ENCODE measurements at places on chromosomes 4 and X.

GRCh38 chr4:77147079-77147782 lies 9.8 kb upstream of the CCNG2 start:
- DNase-seq = no peak

GRCh38 chr4:106423791-106424190 lies 55.2 kb upstream of the GIMD1 start:
- DNase-seq = no peak

- DNase-seq = peak; percentile 48
These were observed 19.9 kb downstream of the SH3BP2 start for GRCh38 chr4:2812612-2813354.

DNA sequence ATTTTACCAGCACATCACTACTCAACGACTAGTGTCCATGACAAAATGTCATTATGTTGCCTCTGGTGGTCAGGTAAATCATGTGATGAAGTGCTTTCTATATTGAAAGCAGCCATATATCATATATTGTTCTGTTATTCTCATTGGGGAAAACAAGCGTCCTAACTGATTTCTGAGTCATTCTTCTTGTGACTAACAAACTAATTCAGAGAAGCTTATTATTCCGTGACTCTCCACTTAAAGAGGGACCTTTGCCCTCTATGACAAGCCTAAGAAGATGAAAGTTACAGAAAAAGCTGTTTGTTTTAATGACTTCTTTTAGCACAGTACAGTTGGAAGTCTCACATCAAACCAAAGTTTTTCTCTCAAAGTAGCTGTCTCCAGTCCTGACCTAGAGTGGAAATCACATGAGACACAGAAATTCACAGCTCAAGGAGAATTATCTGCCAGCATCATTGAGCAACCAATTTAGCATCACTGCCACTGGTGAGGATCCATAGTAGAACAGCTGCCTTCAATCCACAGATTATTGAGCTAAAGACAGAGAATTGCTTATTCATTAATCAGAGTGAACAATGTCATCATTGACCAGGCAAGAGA lies 36.4 kb downstream of the ASB9 start:
- DNase-seq = no peak

- no peak for DNase-seq
These were observed 21.1 kb downstream of the ZBTB49 start for GRCh38 chr4:4311193-4311592.

DNA sequence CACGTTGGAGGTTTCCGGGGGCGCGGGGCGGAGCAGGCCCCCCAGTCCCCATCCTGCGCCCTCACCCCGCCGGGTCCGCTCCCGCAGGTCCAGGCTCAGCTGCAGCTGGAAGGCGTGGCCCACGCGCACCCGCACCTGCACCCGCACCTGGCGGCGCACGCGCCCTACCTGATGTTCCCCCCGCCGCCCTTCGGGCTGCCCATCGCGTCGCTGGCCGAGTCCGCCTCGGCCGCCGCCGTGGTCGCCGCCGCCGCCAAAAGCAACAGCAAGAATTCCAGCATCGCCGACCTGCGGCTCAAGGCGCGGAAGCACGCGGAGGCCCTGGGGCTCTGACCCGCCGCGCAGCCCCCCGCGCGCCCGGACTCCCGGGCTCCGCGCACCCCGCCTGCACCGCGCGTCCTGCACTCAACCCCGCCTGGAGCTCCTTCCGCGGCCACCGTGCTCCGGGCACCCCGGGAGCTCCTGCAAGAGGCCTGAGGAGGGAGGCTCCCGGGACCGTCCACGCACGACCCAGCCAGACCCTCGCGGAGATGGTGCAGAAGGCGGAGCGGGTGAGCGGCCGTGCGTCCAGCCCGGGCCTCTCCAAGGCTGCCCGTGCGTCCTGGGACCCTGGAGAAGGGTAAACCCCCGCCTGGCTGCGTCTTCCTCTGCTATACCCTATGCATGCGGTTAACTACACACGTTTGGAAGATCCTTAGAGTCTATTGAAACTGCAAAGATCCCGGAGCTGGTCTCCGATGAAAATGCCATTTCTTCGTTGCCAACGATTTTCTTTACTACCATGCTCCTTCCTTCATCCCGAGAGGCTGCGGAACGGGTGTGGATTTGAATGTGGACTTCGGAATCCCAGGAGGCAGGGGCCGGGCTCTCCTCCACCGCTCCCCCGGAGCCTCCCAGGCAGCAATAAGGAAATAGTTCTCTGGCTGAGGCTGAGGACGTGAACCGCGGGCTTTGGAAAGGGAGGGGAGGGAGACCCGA lies 14.0 kb downstream of the SHOX start:
- DNase-seq = peak; percentile 26

DNA sequence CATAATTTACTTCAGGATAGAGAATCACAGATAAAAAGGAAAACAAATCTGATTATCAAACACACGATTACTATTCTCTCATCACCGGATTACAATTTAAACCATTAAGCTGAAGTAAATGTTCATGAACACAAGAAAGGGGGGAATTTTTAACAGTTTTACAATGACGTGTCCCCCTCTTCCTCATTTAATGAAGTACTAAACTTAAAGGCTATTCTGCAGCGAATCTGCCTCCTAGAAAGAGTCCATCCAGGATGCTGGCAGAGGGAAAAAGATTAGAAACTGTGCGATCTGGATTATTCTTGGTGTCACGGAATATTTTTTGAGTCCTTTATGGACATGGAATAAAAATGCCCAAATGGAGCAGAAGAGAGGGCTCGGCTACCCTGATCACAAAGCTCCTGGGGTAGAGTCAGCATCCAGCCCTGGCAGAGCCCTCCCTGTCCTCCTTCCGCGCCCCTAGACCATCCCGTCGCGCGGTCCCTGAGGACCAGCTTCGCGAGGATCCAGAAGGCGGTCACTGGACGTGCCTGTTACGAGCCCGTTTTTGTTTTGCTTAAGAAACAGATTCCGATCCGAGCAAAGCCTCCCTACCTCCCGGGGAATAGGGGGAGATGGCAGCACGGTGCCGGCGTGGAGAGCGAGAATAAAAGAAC lies 1.2 kb downstream of the ELF2 start:
- DNase-seq = peak; percentile 19

DNA sequence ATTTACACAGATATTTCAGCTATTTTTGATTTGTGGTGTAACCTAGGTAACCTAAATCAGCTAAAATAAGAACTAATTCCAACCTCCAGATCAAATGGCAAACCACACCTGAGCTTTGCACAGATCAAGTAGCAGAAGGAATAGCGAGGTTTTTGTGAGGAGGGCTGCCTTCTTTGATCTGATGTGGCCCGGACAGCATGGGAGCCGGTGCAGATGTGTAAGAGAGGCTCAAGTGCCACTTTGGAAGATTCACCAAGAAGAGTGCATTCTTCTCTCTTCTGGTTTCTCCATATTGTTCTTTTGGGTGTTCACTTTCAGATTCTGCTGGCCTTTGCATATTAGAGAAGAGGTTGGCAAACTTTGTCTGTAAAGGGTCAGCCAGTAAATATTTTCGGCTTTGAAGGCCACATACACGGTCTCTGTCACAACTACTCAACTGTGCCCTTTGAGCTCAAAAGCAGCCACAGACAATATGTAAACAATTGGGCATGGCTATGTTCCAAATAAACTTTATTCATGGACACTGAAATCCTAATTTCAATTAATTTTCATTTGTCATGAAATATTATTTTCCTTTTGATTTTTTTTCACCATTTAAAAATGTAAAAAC lies 78.9 kb upstream of the FAM9C start:
- no peak for DNase-seq

GRCh38 chrX:70664726-70665125 lies 220.1 kb downstream of the DLG3 start:
- peak; percentile 6 for DNase-seq

GRCh38 chr4:141331534-141332358 lies 111.1 kb downstream of the ZNF330 start:
- DNase-seq = no peak

- peak; percentile 50 for DNase-seq
These were observed 32.8 kb downstream of the FAM13A start for GRCh38 chr4:89024051-89024675.

- no peak for DNase-seq
These were observed 32.6 kb upstream of the CBR4 start for GRCh38 chr4:169042608-169043007.

DNA sequence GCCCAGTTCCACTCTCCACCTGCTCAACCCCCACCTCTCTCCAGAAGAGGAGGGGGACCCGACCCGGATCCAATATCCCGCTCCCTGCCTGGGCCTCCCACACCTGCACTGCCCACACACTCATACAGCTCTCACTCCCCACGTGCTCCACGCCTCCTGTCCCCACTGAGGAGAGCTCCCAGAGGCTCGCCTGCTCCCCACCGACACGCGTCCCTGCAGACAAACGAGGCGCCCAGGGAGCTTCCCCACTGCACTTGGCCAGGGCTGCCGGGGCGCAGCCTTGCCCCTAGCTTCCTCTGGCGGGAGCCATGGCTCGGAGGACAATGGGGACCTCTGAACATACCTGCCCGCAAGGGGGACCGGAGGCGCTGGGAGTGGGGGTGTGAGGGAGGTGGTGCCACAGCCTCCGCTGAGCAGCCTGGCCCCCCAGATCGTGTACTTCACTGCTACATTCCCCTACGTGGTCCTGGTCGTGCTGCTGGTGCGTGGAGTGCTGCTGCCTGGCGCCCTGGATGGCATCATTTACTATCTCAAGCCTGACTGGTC lies 5.0 kb downstream of the SLC6A8 start:
- DNase-seq = no peak

GRCh38 chr4:137389911-137390520 lies 142.3 kb downstream of the PCDH18 start:
- DNase-seq = no peak

DNA sequence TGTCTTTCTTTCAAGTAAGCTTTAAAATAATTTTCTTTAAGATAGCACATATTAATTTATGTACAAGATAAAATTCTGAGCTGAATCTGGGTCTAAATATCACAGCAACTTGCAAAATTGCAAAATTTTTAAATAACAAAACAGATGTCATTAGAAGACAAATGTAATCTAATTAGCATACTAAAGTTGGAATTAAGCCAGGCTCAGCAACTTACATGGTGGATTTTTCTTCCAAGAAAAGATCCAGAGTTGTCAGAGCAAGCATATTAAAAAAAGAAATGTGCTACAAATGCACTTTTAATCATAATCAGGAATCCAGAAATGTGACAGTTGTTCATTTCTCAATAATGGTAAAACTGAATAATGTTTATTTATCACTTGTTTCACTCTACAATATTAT lies 906.9 kb upstream of the INTU start:
- no peak for DNase-seq

DNA sequence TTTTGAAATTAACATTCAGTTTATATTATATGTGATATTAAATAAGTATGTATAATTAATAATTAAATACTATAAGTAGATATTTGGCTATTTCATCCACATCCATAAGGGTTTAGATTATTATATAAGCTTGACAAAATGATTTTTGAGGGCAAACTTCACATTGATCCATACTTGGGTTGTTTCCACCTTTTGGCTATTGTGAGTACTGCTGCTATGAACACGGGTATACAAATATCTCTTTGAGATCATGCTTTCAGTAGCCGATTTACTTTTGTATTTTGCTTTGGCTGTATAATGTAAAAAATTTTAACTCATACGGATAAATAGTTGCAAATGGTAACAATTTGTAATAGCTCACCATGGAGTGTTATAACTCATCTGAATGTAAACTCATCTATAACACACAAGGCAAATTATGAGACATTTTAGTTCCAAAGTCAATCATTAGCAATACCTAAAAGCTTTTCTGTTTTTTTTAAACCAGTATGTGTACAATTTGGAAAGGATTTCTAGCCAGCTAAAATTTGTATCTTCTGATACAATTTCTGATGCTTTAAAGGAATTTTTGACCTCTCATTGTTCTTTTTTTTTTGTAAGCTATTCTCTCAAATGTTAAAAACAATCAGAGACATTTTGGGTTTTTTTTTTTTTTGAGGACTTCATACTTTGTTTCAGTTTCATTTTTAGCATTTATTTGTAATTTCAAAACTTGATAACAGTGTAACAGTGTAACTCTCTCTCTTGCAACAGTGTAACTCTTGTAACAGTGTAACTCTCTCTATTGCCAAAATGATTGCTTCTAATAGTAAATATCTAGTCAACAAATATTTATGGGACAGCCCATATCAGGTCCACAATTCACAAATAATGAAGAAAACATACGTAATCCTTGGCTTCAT lies 51.8 kb upstream of the ARX start:
- peak; percentile 8 for DNase-seq

GRCh38 chr4:94363136-94363655 lies 20.6 kb upstream of the HPGDS start:
- no peak for DNase-seq

DNA sequence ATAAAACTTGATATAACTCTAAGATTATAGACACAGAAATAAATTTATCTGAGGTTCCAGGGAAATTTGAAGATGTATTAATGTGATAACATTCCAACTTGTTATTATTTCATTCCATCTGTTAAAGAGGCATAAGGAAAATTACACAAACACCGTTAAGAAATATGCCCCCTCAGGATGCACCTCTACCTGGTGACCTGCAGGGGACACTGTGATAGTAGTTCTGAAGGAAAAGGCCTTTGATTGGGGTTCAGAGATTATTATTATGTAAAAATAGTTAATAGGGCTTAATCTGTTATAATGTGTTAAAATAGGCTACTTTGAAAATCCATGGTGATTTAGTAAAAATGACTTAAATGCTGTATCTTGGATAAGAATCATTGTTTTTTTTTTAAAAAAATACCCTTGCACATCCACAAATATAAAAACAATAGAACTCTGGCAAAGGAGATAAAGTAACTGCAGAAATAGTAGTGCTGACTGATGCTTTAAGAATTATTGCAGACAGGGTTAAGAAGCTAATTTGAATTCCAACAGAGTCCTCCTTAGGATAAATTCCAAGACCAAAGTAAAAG lies 6.1 kb upstream of the ABRAXAS1 start:
- peak; percentile 53 for DNase-seq
